ENCODE measurements at places on chromosomes 11 and 22.
A peak's percentile ranks its signal among the peaks of the same experiment; 100 is the strongest.

GRCh38 chr22:30178181-30179126 is 68.1 kb downstream of the LIF start:
- no peak for DNase-seq

DNA sequence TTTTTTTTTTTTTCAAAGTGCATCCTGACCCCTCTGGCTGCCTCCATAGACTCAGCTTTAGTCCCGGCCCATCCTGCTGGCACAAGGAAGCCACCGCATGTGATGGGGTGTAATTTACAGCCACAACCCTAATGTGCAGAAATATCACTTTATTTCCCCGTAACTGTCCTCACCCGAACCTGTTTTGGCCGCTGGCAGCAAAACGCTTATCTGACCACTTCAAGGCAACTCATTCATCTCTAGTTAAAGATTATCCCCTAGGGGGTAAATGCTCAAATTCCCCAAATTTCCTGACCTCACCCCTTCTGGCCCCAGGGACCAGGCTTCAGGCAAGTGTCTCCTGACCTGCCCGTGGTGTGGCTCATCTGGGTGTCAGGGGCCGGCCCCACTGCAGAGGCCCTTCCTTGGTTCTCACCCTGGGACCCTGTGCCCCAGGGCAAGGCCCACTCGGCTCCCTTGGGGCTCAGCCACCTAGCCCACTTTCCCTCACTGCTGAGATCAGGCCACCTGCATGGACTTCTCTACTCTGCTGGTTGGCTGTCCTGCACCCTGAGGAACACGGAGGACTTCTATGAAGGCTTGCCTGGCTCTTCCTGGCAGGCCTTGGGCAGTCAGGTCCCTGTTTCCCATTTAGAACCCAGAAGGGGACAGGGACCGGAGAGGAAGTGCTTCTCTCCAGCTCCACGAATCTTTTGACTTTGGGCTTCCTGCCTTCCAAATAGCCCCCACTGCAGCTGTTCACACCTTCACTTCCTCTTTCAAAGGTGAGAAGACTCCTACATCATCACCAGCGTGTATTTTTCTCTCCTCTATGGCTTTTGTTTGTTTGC is 53.3 kb downstream of the WNT11 start:
- no peak for DNase-seq

GRCh38 chr22:17131686-17132085 is 10.5 kb upstream of the TMEM121B start:
- DNase-seq: no peak

DNA sequence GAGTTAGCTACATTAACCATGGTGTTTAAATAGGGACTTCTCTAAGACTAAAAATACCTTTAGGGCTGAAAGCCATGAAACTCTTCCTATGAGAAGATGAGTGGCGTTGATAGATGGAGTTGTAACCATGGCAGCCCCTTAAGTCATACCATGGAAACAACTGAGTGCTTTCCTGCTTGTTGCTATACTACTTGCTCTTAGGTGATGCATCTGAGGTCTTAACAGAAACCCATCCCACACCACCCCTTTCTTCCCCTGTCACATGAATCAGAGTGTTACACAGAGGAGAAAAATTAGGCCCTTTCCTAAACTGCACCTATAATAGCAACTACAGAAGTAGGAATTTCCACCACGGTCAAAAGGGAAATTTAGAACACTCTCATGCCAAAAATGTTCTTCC is 64.3 kb upstream of the ZC3H12C start:
- no peak for DNase-seq

GRCh38 chr11:77080643-77081210 is 14.0 kb downstream of the CAPN5 start:
- DNase-seq: no peak

- no peak for DNase-seq
Observed at GRCh38 chr11:134531327-134532130, 119.5 kb upstream of the B3GAT1 start.

DNA sequence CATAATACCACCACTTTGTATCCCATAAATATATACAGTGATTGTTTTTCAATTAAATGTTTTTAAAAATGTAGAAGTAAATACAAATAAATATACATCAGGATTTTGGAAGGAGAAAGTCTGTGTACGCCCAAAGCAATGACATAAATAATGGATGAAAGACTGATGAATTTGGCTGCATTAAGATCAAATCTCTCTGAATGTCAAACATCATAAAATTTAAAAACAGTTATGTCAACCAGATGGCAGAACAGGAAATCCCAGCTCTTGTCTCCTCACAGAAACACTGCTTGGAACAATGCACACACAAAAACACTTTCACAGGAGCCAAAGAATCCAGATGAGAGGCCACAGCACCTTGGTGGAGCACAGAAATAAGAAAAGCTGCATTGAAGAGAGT is 332.9 kb downstream of the NTM start:
- DNase-seq: no peak

DNA sequence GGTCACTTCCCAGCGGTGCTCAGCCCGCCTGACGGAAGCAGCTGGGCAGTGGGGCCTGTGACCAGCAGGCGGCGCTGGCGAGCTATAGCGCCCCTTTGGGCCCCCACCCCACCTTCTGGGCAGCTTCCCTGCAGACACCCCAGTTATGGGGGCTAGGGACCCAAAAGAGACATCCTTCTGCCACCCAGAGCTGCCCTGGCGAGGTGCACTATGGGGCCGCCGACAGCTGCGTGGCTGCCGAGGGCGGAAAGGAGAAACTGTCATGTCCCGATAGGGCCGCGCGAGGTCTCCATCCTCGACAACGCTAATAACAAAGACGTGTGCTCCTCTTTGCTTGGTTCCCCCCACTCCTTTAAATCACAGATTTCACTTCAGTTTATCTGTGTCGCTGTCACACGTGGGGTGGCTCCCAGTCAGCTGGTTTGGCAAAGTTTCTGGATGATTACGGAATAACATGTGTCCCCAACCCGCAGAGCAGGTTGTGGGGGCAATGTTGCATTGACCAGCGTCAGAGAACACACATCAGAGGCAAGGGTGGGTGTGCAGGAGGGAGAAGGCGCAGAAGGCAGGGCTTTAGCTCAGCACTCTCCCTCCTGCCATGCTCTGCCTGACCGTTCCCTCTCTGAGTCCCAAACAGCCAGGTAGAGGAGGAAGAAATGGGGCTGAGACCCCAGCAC is 673 bp upstream of the MYO7A start:
- DNase-seq: no peak

DNA sequence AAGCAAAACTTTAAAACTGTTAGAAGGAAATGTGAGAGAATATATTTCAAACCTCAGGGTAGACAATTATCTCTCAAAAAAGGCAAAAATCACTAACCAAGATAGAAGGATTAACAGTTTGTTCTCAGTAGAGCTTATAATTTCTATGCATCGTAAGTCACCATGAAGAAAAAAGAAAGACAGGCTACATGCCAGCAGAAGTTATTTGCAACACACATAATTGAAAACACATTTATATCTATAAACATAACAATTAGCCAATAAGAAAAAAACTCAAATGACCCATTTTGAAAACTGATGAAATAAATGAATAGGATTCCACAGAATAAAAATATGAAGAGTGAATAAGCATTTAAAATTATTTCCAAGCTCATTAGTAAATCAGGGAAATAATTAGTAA is 24.4 kb upstream of the SNX19 start:
- DNase-seq: no peak

- DNase-seq: peak; percentile 66
Observed at GRCh38 chr11:1502954-1503707, 16.6 kb upstream of the MOB2 start.

- DNase-seq: no peak
Observed at GRCh38 chr11:12087075-12088004, 23.1 kb upstream of the MICAL2 start.

- no peak for DNase-seq
Observed at GRCh38 chr22:17767233-17768065, 6.8 kb downstream of the BID start.

DNA sequence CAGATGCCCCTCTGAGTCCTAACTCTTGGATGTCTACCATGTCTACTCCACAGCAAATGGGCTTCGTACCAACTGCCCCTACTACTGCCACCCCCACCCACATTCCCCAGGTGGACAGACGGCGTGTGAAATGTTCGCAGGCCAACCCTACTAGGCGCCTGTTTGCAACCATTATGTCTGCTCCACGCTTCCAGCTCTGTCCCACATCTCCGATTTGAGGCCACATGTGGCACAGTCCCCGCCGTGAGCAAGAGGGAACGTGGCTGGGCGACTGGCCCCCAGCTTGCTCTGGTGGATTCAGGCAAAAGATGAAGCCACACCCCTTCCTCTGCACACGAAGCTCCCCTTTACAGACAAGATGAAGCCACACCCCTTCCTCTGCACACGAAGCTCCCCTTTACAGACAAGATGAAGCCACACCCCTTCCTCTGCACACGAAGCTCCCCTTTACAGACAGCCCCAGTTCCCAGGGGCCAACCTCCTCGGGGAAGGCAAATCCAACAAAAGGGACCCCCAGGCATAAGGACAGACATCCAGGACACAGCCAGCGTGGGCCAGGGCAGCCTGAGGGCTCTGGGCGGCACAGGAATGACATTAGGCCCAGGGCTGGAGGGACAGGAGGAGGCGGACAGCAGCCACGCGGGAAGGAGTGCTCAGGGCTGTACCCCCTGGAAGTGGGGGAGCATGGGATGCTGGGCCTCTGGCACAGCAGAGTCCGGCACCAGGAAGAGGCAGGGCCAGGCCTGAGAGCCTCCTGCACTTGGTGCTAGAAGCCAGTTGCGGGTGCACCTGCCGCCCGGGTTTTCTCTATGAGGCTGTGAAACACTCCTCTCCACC is 106.2 kb downstream of the SHANK2 start:
- no peak for DNase-seq

GRCh38 chr11:127622686-127623085 is 622.1 kb upstream of the KIRREL3 start:
- no peak for DNase-seq

DNA sequence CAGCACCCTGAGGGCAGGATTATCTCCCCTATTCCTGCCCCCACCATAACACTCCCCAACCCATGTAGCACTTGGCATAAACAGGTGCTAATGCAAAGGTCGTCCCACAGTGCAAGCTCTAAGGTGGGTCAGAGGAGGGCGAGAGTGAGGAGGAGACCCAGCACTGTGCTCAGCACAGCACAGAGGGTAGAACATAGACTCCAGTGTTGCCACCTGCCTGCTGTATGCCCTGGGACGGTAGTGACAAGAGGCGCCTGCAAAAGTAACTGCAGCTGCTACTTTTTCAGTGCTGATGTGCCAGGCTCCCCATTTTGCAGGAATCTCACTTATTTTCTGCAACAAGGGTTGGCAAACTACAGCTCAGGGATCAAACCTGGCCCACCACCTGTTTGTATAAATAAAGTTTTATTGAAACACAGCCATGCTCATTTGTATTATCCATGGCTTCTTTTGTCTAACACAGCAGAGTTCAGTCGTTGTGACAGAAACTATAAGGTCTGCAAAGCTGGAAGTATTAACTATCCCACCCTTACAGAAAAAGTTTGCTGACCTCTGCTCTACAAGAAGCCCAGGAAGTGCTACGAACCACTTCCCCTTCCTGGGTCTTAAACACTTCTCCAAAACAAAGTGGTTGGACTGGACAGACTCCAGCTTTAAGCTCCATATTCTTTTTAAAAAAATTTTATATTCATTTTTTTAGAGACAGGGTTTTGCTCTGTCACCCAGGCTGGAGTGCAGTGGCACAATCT is 16.9 kb upstream of the CDC42BPG start:
- DNase-seq: no peak

DNA sequence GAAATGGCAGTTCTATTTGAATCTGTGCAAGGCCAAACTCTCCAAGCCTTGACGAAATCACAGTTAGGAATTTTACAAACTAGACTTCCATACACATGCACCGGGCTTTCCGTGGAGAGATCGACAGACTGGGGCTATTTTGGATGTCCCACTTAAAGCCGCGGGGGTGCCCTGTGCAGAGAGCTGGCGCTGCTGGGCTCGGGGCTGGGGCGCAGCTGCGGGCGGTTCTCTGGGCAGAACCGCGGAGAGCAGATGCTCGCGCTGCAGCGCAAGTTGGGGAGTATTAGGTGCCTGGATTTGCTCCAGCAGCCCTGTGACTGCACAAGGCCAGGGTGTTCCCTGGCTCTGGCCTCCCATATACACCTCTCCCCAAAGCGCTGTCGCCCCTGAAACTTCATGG is 67.2 kb downstream of the SPATA19 start:
- DNase-seq: no peak

GRCh38 chr22:19783586-19784383 is 23.2 kb downstream of the TBX1 start:
- DNase-seq: no peak

DNA sequence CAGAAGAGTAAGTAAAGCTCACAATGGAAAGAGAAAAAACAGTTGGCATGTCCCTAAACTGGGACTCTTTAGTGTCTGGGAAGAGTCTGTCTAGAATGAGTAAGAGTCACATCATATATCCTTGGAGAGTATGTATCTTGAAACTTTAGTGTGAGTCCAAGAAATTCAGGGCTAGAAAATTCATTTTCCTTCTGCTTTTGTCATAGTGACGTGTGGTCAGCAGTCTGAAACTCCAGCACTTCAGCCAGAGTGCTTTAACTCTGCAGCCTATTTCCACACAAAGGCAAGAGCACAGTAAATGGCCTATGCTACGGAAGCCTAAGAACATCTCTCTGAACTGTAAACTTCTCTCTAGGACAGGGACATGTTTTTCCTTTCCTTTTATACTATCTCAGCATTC is 174.1 kb downstream of the FAM181B start:
- no peak for DNase-seq

DNA sequence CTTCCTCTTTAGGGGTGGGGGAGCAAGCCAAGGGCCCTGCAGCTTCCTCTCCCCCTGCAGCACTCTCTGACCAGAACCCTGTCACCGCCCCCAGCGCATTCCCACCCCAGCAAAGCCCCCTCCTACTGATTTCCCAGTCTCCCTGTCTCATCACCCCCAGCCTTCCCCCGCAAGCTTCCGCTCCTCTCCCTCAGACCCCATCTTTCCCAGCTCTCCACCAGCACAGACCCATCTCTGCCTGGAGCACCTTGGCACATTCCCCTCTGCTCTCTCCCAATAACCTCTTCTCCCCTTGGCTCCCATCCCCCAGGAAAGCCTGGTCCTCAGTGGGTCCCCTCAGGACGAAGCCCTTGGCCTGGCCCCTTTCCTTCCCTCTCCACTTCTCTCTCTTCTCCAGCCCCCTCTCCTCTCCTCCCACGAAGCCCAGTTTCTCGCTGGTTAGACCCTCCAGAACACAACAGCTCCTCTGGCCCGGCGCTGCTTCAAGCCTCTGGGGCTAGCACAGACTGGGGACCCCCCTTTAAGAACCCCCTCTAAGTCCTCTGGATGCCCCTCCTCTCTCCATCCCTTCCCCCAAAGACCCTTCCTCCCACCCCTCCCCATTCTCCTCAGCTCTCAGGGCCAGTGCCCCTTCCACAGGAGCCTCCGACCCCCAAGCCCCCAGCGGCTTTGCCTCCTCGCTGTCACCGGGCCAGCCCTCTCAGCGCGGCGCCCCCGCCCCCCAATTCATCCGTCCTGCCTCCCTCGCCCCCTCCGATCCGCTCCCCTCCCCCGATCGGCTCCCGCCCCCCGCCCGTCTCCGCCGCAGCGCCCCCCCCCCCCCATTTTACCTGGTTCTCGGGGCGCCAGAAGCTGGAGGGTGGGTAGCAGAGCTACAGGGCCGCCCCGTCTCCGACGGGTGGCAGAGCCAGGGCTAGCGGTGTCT is 594 bp downstream of the NRXN2 start:
- no peak for DNase-seq

- DNase-seq: no peak
Observed at GRCh38 chr11:2815762-2816496, 69.6 kb downstream of the CDKN1C start.

- DNase-seq: no peak
Observed at GRCh38 chr11:45253640-45254039, 32.5 kb downstream of the SYT13 start.

Measured in cerebellar nuclear complex (tissue), 1 donor.